NCI-H1417 (cell line): ENCODE measurements at places on chromosomes 3 and 15.

- no peak for DNase-seq
These were observed 462.4 kb downstream of the RAP2B start for GRCh38 chr3:153624310-153625030.

DNA sequence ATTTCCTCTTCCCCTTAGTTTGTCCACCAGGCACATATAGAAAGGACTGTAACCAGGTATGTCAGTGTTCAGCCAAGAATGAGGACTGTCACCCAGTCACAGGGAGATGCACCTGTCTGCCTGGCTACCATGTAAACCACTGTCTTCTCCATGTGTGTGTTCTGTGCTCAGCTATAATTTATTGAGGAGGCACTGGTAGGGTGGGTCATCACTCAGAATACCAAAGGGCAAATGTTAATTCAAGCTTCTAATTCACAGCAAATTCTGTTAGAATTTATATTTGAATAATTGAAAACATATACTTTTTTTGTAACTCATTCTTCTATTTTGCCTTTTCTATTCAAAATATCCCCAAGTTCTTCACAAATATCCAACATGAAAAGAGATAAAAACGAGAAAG is 780.4 kb downstream of the MECOM start:
- DNase-seq: no peak

- no peak for DNase-seq
These were observed 197.9 kb downstream of the XXYLT1 start for GRCh38 chr3:195072916-195073564.

DNA sequence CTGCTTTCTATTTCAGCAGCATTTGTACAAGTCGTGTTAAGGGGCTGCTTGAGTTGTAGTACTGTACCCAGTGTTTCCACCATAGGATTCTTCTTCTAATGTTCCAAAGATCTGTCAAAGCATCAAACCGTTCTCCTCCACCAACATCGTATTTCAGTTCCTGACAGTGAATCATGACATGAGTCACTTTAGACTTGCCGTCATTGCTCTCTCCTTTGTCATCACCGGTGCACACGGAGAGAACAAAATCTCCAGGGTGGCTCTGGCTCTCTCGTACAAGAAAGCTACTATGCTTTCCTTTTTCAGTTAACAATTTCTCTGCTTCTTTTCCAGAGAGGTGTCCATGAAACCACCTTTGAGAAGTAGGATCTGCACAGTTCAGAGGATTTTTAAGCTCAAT is 270.9 kb upstream of the CCDC54 start:
- DNase-seq: no peak

GRCh38 chr3:138124706-138125355 is 7.4 kb downstream of the A4GNT start:
- no peak for DNase-seq

DNA sequence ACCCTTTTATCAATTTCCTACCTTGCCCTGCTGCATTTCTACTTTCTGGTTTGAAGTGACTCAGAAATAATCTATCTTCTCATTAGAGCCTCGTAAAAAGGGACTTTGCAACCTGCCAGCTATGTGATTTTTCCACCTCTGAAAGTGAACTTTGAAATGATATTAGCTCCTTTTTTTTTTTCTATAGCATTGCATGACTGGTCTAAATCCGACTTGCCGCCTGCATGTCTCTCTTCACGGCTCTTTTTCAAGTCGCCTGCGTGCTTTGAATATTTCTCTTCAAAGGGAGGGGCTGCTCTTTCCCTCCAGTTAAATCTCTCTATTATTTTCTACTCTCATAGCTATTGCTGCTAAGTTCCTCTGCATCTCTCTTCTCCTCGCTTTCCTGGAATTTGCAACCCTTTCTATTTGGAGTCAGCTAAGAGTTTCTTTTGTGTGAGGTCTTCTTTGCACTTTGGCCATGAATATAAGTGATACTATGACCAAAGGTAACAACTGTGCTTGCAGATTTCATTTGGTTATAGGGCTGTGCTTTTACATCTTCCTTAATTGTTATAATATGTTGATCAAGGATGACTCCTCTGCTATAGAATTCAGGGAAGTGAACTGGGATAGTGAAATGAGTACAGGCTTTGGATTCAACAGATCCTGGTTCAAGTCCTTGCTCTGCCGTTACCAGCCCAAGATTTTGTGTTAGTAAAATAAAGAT is 541.1 kb downstream of the AGBL1 start:
- DNase-seq: no peak

- no peak for DNase-seq
These were observed 386.5 kb upstream of the PROK2 start for GRCh38 chr3:72171463-72171881.

GRCh38 chr3:151403246-151403645 is 18.7 kb upstream of the P2RY12 start:
- DNase-seq: no peak
